ENCODE measurements at places on chromosomes 4 and X.

GRCh38 chr4:67327245-67328017 is 217.9 kb downstream of the CENPC start:
- no peak for DNase-seq

- DNase-seq, result no peak
Observed at GRCh38 chr4:21139327-21139726, 439.1 kb downstream of the PACRGL start.

DNA sequence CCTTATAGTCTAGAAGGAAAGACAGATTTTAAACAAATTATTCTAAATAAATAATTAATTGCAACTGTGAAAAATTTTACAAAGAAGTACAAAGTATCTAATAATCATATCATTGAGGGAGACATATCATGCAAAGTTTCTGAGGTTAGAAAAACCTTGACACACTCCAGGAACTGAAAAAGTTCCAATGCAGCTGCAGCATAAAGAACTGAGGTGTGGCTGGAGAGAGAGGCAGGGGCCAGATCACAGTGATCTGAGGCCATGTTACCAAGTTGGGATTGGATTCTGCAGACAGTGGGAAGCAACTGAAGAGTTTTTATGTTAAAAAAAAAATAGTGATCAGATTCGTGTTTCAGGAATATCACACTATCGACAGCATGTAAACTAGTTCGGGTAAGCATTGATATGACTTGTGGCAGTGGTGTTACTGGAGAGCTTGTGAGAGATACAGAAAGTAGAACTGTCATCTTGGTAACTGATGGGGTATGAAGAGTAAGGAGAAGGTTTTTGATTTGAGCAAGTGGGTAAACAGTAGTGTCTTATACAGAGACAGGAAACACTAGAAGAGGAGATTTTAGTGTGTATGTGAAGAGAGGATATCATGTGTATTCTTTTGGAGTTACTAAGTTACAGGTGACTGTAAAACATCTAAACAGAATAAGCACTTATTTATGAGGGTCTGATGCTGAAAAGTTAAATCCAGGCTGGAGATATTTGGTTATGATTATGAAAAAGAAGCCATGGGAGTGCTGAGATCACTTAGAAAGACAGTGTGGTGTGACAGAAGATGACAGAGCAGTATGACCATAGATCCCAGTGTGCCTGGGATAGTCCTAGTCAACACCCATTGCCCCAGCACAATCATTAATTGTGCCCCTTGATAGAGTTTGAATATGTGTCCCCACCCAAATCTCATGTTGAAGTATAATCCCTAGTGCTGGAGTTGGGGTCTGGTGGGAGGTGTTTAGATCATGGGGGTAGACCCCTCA is 15.6 kb upstream of the SPRY1 start:
- DNase-seq, result no peak

DNA sequence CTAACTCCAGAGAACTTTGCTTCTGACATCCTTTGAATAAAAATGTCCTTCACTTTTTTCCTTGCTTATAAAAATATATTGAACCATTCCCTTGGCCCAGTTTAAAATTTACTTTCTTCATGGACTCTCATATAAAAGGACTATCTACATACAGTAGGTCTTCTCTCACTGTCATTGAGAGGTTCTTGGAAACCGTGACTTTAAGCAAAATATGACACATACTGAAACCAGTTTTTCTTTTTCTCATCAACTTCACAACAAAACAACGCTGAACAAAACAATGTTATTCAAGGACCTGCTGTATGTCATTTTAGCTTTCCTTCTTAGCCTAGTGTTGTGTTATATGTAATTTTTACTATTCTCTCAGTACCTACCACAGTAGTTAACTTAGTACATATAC is 496.8 kb downstream of the CENPC start:
- DNase-seq, result no peak

DNA sequence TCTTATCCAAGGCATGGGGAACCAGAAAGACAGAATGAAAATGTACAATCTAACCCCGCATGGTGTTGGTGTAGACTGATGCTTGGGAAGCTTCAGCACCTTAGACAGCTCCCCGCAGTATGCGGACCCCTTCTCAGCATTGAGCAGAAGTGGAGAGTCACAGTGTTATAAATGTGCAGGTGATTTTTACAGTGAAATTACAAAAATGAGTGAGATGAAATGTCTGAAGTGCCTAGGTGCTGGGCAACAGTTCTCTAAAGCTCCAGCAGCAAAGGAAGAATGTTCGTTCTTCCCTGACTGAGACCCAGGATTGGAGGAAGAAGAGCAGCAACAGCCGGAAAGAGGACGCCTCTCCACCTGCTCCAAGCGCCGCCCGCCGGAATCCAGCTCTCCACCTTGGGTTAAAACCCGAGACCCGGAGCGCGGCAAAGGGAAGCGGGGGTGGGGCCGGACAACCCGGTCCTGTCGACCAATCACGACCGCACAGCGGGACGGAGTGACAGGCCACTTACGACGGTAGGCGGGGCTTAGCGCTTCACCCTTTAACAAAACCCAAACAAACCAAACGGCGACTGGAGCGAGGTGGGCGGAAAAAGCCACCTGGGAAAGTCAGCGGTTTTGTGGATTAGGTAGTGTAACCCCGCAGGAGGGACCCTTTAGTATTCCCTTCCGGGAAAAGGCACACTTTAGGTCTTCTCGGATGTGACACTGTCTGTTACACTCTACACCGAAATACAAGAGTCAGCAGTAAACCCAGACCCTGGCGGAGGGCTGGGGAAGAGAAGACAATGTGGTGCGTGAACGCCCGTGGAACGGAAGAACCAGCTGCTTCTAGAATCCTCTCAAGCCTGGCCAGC is at the start of gene GLRA3:
Gene GLRA3 (minus strand): TSS at position 403 of the 857 bp plus-strand sequence. CDS start 436 bp downstream, outside the sequence.
- DNase-seq, result no peak

GRCh38 chrX:27966492-27966891 is 14.8 kb downstream of the DCAF8L1 start:
- no peak for DNase-seq

- no peak for DNase-seq
Observed at GRCh38 chrX:15483891-15484290, 9.2 kb downstream of the PIR start.

- no peak for DNase-seq
Observed at GRCh38 chr4:180999217-180999616, 1244.0 kb upstream of the TENM3 start.

- DNase-seq, result no peak
Observed at GRCh38 chrX:119429471-119429870, 30.3 kb downstream of the SLC25A43 start.

GRCh38 chr4:7427361-7427760 is 7.4 kb downstream of the PSAPL1 start:
- no peak for DNase-seq

- no peak for DNase-seq
Observed at GRCh38 chrX:64792598-64793337, 183.5 kb downstream of the ZC4H2 start.

DNA sequence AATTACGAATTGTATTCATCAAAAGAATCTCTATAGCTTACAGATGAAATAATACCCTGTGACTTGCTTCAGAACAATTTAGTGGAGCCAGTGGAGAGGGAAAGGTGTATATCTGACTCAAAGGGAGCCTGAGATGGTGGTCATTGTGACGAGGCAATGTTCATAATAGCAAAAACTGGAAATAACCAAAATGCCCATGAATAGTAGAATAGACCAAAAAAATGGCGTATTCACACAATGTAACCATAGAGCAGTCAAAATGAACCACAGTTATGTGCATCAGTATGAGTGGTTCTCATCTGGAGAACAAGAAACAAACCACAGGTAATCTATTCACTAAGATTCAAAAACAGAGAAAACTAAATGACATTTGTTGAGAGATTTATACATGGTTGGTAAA is 125.3 kb upstream of the CLNK start:
- no peak for DNase-seq

DNA sequence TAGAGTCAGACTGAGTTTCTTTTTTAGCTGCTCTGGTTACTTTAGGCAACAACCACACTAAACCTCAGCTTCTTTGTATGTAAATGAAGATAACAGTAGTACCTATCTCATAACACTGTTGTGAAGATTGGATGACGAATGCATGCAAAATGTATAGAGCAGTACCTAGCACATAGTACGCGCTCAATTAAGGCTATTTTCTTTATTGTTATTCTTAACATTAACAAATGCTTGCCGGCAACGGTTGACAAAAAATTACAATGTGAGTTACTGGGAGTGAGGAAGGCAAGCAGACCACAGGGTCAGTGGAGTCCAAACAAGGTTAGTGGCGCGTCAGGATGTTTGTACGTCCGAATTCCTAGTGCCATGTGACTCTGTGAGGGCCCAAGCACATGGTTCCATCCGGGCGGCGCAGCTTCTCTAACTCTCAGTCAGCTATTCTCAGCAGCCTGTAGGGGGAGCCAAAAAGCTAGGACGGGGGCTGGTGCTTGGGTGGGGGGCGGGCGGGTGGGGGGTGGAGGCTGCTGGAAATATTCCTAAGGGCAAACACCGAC is 821 bp upstream of the NALF2 start:
- no peak for DNase-seq

- DNase-seq, result no peak
Observed at GRCh38 chr4:140755774-140756318, 339 bp downstream of the TBC1D9 start.

All from gastrocnemius medialis (tissue), 4 donors.